Esophagus muscularis mucosa (tissue), 4 donors: ENCODE measurements at places on chromosomes 5 and 9.

- DNase-seq = peak; percentile 45
These were observed 26.6 kb downstream of the WNT8A start for GRCh38 chr5:138110266-138110963.

GRCh38 chr5:89309268-89309667 lies 426.3 kb upstream of the MEF2C start:
- no peak for DNase-seq

DNA sequence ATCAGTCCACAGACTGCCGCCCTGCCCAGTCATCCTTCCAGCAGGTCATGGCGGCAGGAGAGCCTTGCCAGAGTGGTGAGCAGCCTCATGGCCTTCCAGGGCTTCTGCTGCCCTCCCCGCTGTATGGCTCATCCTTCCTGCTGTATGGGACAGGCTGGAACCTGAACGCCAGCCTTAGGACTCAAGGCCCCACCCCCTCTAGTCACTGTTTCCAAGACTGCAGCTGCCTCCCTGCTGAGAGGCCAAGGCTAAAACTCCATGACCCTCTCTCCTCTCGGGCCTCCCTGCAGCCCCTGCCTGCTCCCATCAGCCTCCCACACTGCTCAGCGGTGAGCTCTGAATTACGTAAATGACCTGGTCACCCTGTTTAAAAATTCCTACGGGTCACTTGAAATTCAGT lies 227.5 kb downstream of the AGTPBP1 start:
- no peak for DNase-seq

- DNase-seq = no peak
These were observed 420.5 kb upstream of the CD180 start for GRCh38 chr5:67617051-67617450.

GRCh38 chr5:31722111-31722510 lies 83.2 kb downstream of the PDZD2 start:
- no peak for DNase-seq

- no peak for DNase-seq
These were observed 324.1 kb upstream of the KIF2A start for GRCh38 chr5:61981886-61982285.

DNA sequence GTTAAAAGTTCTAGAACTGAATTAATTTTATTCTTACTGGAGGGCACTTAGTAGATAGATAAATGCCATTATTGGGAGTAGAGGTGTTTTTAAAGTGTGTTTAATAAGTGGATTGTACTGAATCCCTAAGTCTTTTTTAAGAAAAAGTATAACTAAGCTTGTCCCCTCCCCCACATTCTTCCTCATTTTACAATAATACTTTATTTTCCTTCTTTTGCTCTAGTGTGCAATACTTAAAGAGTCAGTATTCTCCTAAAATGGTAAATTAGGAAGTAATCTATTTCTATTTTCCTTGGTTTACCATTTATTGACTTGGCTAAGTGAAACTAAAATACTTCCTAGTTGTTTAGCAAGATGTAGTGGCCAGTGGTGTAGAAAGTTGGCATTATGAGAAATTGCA lies 11.6 kb downstream of the UBLCP1 start:
- no peak for DNase-seq

DNA sequence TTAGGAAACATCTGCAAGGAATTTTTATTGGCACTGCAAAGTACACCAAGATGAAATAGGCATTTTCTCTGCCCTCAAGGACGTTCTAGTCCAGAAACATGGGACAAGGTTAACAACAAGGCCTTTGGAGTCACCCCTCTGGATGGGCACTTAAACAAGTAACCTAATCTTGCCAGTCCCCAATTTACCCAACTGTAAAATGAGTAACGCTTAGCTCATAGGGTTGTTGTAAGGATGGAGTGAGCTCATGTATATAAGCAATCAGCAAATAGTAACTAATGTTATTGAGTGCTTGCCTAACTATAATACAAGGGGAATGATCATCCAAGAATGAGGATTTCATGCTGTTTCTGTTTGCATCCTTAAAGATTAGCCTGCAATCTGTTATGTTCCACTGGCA lies 189.3 kb downstream of the PAPPA start:
- no peak for DNase-seq

DNA sequence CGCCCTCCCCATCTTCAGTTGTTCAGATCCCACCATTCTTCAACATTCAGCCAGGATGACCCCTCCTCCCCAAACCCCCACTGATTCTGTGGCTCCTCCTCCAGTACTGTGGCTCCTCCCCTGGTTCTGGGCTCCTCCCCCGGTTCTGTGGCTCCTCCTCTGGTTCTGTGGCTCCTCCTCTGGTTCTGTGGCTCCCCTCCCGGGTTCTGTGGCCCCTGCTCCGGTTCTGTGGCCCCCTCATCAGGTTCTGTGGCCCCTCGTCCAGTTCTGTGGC lies 32.8 kb downstream of the C5orf15 start:
- DNase-seq = no peak

- DNase-seq = no peak
These were observed 115.9 kb downstream of the ACTBL2 start for GRCh38 chr5:57366744-57367143.

- DNase-seq = no peak
These were observed 243.2 kb downstream of the BRINP1 start for GRCh38 chr9:119126040-119126439.

- no peak for DNase-seq
These were observed 112.4 kb downstream of the INVS start for GRCh38 chr9:100211476-100211875.

DNA sequence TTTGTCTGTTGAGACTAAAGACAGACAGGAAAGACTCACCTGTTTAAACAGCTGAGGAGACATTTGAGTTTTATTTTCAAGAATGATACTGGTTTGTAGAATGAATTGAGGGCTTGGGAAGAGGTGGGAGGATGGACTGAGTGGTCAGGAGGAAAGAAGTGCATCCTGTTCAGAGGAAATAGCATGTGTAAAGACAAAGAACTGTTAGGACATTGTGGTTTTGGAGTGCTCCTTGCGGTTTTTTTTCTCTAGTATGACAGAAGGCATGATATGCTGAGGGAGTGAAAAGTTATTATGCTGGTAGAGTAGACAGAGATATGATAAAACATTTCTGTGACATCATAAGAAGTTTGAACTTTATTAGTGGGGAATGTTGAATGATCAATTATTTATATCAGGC lies 270.7 kb upstream of the ELAVL2 start:
- no peak for DNase-seq

DNA sequence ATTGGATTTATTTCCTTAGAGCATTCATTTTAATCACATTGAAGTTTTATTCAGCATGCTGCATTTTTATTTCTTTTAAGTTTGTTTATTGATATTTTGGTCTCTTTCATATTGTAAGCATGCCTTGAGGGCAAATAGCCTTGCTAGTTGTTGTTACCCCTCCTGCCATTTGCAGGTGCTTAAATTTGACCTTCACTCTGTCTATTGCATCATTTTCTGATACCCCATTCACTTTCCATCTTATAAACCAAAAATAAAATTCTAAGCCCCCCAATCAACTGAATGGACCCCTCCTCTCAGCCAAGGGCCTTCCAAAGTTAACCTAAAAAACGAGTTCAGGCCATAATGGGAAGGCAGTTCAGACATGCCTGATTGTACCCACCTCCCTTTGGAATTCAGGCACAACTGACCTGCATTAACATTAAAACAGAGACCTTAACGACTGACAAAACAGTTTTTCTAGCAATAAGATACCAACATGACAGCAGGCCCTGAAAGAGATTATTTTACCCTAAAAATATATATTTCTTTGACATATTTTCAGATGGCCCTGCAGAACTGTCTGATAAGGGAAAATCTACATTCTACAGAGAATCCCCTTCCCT lies 32.1 kb downstream of the TARS1 start:
- DNase-seq = no peak

DNA sequence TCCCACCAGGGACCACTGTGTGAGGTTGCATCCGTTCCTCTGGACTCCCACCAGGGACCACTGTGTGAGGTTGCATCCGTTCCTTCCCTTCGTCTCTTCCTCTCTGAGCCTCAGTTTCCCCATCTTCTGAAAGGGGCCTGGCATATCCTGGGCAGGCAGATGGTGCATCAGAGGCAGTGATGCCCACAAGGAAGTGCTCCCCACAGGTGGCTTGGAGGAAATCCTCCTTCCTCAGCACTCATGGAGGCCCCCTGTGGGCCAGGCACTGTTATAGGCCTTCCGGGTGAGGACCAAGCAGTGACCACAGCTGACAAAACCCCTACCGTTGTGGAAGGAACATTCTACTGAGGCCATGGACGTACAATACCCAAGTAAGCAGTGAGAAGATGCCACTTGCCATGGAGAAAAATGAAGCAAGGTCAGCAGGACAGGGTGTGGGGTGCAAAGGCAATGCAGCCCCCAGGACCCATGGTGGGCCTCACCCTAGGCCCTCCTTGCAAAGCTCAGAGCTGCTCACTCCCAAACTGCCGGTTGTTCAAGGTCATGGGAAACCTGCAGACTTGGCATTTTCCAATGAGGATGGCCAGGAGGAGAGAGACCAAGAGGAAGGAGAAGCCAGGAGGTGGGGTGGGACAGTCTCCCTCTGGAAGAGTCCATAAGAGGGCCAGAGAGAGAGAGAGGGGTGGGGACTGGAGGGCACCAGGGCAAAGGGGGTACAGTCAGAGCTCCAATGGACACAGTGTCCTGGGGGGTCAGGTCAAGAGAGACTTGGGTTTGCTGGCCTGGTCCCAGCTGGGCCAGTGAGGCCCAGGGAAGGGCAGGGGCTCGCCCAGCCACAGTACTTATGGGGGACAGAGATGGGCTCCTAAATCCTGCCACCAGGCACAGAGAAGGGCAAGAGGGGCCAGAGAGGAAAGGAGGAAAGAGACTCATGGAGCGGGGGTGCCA lies 51.1 kb downstream of the C9orf50 start:
- no peak for DNase-seq

- no peak for DNase-seq
These were observed 6.8 kb downstream of the FBP2 start for GRCh38 chr9:94586814-94587213.

DNA sequence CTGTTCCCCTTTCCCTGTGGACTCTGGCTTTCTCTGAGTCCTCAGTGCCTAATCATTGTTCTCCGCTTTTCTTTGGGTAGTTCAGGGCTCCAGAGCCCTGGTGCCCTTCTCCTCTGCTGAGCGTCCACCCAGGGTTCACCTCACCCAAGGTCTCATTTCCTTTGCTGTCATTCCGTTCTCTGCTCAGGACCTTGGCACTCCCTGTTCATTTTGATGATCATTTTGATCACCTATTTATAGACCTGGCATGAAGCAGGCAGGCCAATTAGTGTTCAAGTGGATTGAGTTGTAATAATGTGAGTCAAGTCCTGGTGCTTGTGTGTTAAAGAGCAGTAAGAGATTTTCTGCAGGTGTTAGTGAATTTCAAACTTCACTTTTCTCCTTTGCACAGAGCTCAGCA lies 3.6 kb downstream of the TRIO start:
- no peak for DNase-seq

DNA sequence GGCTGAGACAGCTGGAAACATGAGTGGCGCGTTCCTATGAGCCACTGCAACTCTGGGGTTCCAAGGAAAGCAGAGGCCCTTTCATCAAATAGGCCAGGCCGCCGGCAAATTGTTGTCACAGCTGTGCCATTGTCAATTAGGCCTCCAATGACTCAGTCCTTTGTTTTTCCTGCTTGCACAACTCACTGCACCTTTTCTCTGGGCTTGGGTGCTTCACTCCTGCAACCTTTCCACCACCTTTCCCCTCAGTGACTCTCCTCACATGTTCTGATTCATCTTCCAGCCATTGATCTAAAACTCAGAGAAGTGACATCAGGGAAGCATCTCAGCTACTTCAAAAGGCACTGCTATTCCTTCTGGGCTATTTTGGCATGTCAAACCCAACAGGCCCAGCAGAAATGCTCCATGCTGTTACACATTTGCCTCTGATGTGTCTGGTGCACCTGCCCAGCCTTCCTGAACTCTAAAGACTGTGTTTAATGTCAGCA lies 653.7 kb downstream of the NR2F1-AS1 start:
- no peak for DNase-seq

GRCh38 chr5:44927115-44927733 lies 118.5 kb downstream of the MRPS30 start:
- no peak for DNase-seq

DNA sequence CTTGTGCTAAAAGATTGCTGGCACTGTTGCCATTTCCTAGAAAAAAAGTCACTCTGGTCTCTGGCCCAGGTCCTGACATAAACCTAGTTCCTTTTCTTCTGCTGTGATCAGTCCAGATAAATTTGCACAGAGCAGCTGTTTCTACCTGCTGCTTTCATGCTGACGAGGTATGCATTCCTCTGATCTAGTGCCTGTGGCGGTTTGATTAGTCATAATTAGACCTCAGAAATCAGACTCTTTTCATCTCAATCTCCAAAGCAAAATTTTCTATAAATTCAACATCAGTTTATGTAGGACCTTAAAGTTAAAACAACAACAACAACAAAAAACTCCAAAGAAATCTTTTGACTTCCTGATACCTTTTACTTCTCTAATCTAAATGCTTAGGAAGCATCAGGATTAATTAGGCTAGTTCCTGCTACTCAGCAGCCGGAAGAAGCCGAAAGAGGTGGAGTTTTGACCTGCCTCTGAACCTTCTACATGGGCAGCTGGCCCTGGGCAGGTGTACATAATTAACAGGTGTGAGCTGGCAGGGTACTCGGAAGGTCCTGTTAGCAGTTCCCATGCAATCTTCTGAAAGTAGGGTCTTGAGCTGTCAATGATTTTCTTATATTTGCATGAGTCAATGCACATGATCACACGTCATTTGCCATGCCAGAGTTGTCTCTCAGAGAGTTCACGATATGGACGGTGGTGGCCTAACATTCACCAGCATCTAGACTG lies 83.3 kb upstream of the CCDC112 start:
- DNase-seq = peak; percentile 79

DNA sequence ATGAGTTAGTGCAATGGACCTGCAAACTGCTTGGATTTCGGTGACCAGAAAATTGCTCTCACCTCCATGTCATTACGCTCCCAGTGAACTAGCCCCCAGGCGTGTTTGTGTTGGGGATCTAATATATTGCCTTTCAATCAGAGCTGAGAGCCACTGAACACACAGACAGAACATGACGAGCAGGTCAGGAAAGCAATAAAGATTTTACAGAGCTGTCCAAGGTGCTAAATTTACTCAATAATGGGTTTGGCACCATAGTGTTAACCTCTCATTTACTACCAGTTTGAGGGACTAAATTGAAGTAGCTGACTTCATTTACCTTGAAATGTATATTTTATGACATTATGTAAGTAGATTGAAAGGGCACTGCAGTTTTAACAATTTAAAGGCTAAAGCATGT lies 383.0 kb downstream of the EBF1 start:
- DNase-seq = no peak

DNA sequence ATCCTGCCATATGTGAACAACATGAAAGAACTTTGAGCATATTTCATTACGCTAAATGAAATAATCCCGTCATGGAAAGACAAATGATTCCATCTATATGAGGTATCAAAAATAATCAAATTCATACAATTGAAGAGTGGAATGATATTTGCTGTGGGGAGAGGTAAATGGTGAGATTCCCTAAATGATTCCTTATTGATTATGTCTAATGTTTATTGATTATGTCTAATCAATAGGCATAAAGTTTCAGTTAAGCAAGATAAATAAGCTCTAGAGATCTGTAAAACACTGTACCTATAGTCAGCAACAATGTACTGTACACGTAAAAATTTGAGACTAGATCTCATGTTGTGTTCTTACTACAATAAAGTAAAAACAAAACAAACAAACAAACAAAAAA lies 85.4 kb upstream of the MEGF10 start:
- DNase-seq = no peak
